ENCODE measurements at places on chromosomes 4 and X.

DNA sequence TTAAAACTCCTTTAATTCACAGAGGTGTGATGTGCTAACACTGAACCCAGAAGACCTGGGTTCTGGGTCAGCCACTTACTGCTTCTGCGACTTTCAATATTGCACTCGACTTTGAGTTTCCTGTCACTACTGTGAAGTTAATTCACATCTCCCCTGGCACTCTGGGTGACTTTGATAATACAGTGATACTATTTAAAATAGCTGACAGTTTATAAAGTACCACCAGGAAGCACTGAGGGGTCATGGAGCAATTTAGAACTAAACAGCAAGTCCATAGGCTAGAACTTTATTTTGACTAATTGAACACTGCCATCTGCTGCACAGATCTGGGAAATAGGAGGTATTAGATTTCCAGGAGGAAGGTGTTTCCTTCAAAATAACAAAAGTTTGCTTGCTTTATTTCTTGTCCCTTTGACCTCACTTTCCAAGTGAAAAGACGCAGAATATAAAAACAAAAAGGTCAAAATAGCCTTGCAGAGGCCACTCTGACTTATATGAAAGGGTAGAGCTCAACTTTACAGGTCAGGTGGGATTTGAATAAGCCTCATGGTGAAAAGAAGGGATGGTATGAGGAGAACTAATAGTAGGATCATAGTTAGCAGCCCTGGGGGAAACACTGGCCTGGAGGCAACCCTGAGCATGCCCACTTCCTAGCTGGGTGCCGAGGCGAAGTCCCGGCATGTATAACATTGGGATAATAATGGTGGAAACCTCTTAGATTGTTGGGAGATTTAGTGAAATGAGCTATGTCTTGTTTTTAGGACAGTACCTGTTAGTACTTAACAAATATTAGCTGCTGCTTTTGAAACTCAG lies 53.4 kb downstream of the ZNF518B start:
- H3K4me3 ChIP-seq: no peak overlapping the region
- peak; percentile 59 for DNase-seq
- H3K36me3 ChIP-seq: no peaks in the 10 kb centered on the region
- no peaks in the 10 kb centered on the region for H3K4me1 ChIP-seq
- no peaks in the 10 kb centered on the region for H3K27me3 ChIP-seq

GRCh38 chrX:69186651-69187050 lies 21.4 kb upstream of the PJA1 start:
- H3K36me3 ChIP-seq: no peaks in the 10 kb centered on the region
- no peak overlapping the region for H3K4me3 ChIP-seq
- H3K4me1 ChIP-seq: peaks cover 4% of the 10 kb centered on the region

DNA sequence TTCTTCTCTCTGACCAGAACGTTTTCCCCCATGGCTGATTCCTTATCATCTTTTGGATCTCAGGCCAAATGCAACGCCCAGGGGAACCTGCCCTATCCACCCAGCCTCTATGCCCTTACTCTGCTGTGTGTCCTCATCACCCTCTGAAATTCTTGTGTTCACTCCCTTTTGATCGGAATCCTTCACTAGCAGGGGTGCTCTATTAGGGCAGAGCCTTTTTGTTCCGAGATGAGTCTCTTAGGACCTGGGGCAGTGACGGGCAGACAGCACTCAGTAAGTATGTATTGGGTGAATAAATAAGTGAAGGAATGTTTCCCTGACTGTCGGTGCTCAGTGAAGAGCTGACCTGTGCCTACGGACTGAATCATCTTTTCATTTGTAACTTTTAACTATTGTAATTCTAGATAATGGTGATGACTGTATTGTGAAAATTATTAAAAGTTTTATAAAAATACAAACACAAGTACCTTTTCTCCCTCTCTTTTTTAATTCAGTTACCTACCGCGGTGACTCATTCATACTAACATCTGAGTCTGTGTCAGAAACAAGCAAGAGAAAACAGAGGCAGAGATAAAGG lies 4.8 kb upstream of the TENM3 start:
- H3K27me3 ChIP-seq: no peaks in the 10 kb centered on the region
- no peak for DNase-seq
- H3K36me3 ChIP-seq: no peaks in the 10 kb centered on the region
- H3K4me1 ChIP-seq: peaks cover 26% of the 10 kb centered on the region
- H3K27ac ChIP-seq: peak overlapping the region; percentile 75

- peaks cover 30% of the 10 kb centered on the region for H3K4me1 ChIP-seq
- peak overlapping the region; percentile 14 for H3K4me3 ChIP-seq
Measured at GRCh38 chr4:76562161-76562560, 127.1 kb downstream of the SHROOM3 start.

- H3K27me3 ChIP-seq: no peaks in the 10 kb centered on the region
- H3K27ac ChIP-seq: no peak overlapping the region
Measured at GRCh38 chr4:162497564-162498167, 333.9 kb upstream of the FSTL5 start.

DNA sequence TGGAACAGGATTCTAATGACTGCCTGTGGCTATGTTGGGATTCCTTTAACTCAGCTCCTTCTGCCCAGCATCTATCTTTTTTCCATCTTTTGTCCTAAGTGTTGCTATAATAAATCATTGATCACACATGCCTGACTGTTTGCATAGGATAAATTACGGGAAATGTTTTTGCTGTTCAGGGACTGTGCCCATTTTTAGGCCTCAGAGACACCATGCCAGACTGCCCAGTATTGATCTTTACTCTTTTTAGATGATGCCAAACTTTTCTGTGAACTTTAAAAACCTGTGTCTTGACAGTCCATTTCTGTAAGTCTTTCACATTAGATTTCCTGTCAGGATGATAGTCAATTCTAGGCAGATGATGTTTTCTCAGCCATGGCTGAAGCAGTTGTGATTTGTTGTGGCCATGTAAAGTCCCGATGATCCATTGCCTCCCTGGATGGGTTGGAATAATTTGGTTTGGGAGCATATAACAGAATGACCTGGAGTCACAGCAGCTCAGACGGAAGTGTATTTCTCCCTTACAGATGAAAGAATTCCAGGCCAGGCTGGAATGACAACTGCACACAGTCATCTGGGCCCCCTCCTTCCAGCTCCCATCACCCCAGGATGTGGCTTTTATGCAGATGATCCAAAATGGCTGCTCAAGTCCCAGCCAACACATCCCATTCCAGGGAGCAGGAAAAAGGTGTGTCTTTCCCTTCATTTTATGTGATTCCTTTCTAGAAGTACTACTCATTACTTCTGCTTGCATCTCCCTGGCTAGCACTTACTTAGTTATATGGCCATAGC lies 3.4 kb downstream of the HTT-AS start:
- no peak for DNase-seq
- peaks cover 6% of the 10 kb centered on the region for H3K4me1 ChIP-seq
- no peak overlapping the region for H3K27ac ChIP-seq
- H3K36me3 ChIP-seq: no peaks in the 10 kb centered on the region
- H3K27me3 ChIP-seq: no peaks in the 10 kb centered on the region

DNA sequence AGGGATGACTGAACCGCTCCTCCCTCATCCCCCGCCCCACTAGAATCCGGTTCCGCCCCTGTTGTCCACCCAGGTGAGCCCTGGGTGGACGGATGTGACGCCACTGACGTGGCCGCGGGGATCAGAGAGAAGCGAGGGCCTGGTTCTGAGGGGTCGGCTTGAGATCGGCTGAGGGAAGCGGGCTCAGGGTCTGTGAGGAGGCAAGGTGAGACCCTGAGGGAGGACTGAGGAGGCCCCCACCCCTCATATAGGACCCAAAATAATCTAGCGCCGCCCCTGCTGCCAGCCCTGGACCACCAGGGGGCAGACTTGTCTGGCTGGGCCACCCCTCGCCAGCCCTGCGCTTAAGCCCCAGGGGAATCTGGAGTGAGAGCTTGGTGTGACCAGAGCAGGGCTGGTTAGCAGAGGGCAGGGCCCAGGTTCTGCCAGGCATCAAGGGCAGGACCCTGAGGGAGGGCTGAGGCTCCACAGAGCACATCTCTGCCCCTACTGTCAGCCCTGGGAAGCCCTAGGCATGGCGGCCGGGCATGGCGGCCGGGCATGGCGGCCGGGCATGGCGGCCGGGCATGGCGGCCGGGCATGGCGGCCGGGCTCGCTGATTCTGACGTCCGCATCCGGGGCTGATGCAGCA lies at the start of gene MAGEA8:
MAGEA8 (plus strand) TSS at position 103 of the 631 bp plus-strand sequence. CDS start 3,090 bp downstream, outside the sequence.
- H3K27me3 ChIP-seq: no peaks in the 10 kb centered on the region
- H3K4me3 ChIP-seq: no peak within 1 kb of the TSS
- no peaks in the 10 kb centered on the region for H3K4me1 ChIP-seq
- H3K27ac ChIP-seq: no peak within 1 kb of the TSS
- DNase-seq: no peak

DNA sequence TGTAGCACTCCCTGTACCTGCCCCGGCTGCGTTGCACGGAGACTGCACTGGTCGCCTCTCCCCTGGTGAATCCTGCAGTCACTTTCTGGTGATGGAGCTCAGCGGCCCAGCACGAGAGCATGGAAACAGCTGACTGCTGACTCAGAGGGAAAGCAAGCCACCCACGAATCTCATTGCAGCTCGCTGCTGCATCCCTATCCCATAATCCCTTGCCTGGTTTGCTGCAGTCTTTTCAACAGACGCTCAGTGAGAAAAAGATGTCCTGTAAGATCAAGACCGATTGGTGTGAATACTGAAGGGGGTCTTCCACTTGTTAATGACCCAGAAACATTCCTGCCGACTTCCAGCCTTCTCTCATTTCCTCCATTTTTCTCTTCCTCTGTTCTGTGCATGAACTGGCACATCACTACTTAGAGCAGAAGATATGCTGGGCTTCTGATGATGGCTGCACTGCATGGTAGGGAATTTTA lies 52.9 kb downstream of the TRIM2 start:
- H3K27me3 ChIP-seq: no peaks in the 10 kb centered on the region
- H3K4me1 ChIP-seq: no peaks in the 10 kb centered on the region
- H3K27ac ChIP-seq: no peak overlapping the region
- no peaks in the 10 kb centered on the region for H3K36me3 ChIP-seq

DNA sequence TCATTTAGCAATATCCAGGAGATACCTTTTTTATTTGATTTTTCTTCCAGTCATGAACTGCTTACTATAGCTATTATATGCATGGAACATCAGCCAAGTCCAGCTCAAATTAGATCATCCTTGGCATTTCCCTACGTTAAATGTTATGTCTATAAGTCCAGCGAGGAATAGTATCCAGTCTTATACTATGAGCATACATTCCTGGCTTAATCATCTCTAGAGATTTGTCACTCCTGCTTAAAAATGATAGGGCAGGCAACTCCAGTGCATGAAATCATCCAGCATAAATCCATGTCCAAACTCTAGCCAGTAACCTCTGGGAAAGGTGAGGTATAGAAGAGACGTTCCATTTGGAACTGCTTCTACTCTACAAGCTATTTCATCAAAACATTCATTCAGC lies 126.7 kb upstream of the VCX2 start:
- no peaks in the 10 kb centered on the region for H3K36me3 ChIP-seq
- H3K27me3 ChIP-seq: no peaks in the 10 kb centered on the region
- H3K4me3 ChIP-seq: no peak overlapping the region
- no peak overlapping the region for H3K27ac ChIP-seq
- DNase-seq: no peak

- no peaks in the 10 kb centered on the region for H3K36me3 ChIP-seq
- no peaks in the 10 kb centered on the region for H3K4me1 ChIP-seq
- no peak overlapping the region for H3K4me3 ChIP-seq
- H3K27ac ChIP-seq: no peak overlapping the region
- peaks cover 6% of the 10 kb centered on the region for H3K27me3 ChIP-seq
- no peak for DNase-seq
Measured at GRCh38 chr4:38614231-38614630, 49.8 kb upstream of the KLF3 start.

DNA sequence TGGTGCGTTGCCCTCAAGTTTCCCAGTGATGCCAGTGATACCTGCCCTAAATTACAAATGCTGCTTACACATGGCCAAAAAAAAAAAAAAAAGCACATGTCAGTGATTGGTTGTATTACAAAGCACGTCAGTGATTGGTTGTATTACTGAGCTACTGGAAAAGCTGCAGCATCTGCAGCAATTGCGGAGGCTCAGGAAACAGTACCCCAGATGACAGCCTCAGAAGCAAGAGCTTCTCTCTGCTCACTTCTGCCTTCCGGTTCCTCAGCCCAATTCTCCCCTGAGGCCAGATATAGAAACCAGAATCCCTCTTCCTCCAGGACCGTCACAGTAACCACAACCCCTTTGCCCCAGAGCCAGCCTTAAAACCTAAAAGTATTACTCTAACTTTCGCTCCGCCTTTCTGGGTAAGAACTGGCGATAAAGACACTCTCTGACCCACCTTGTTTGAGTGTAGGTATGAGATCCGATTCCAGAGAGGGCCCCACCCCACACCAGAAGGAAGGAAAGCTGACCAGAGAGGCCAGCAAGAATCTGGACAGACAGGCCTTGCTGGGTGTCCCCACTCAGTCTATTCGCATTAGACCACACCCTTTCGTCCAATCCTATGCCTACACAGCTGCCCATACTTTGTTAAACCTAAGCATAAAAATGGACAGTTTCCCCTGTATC lies 85.0 kb upstream of the SORBS2 start:
- H3K27me3 ChIP-seq: no peaks in the 10 kb centered on the region
- no peak for DNase-seq
- H3K4me1 ChIP-seq: no peaks in the 10 kb centered on the region
- no peak overlapping the region for H3K27ac ChIP-seq

- peak; percentile 27 for DNase-seq
- H3K36me3 ChIP-seq: no peaks in the 10 kb centered on the region
- no peak overlapping the region for H3K27ac ChIP-seq
- peaks cover 8% of the 10 kb centered on the region for H3K27me3 ChIP-seq
- H3K4me1 ChIP-seq: peaks cover 11% of the 10 kb centered on the region
Measured at GRCh38 chr4:8316251-8316771, 46.8 kb downstream of the HTRA3 start.

DNA sequence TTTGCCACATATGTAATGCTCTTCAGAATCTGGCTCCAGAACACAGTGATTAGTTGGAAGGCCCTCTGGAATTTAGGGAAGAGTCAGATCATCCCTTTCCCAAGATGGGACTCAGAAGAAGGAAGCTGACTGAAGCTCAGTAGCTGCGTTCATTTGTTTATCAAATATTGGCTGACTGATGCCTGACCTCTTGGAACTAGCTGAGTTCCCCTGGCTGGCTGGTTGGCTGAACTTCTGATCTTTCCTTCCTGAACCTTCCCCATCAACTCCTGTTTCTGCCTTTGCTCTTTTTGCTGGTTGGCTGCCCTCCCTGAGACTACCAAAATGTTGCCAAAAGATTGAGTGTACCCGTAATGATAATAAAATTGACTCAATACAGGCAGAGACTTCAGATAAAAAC lies 866.5 kb upstream of the INTU start:
- H3K4me3 ChIP-seq: no peak overlapping the region
- H3K4me1 ChIP-seq: no peaks in the 10 kb centered on the region
- no peak overlapping the region for H3K27ac ChIP-seq

DNA sequence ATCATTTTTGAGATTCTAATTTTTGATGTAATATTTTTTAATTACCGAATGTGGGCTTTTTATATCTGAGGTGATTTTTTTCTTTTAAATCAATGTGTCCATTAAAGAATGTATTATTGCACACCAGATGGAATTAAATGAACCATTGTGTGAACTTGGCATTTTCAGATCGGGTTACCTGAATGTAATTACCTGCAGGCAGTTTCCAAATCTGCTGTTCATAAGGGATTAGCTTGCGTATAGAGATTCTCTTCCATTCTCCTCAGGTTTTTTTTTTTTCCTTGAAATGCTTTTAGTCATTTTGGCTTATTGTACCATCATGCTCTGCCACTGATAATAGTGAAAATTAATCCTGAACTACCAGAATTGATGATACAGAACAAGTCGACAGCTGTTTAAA lies 511.5 kb upstream of the ATOH1 start:
- no peak overlapping the region for H3K4me3 ChIP-seq
- H3K27ac ChIP-seq: no peak overlapping the region
- H3K27me3 ChIP-seq: no peaks in the 10 kb centered on the region

Data from osteoblast (primary cell).